Activated CD8-positive, alpha-beta memory T cell treated with anti-CD3 and anti-CD28 coated beads for 1 hour (primary cell): ENCODE measurements at places on chromosomes 13 and 19.

DNA sequence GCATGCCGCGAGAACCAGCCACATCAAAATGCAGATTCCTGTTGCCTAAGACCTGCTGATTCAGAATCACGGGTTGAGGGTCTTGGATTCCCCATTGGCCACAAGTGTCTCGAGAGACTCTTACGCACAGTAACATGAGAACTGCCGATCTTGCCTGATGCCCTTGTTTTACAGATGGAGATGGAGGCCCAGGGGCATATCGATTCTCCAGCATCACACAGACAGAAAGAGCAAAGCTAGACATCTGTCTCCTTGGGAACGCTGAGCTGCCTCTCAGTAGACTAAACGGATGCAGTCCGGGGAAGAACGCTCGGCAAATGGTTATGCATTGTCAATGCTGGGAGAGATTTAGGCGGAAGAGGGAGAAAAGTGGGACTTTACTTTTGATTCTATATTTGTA is 5.4 kb downstream of the NLRP12 start:
- DNase-seq: no peak

GRCh38 chr19:19256072-19256969 is 16.8 kb downstream of the TM6SF2 start:
- DNase-seq: no peak

GRCh38 chr19:46376241-46377153 is 29.6 kb downstream of the PPP5C start:
- no peak for DNase-seq

DNA sequence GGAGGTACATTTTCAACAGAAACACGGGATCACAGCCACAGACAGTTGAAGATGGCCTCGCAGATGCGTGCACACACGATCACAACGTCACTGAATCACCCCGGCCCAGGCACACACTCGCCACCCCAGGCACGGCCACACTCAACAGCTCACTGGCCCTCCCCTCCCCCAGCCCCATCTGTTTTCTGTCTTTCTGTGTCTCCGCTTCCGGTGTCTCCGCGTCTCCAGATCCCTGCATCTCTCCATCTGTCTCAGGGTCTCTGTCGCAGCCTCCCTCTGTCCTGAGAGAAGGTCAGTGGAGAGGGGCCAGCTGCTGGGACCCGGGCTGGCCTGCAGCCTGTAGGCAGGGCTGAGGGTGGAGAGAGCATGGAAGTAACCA is 3.8 kb upstream of the ATP1A3 start:
- DNase-seq: no peak

DNA sequence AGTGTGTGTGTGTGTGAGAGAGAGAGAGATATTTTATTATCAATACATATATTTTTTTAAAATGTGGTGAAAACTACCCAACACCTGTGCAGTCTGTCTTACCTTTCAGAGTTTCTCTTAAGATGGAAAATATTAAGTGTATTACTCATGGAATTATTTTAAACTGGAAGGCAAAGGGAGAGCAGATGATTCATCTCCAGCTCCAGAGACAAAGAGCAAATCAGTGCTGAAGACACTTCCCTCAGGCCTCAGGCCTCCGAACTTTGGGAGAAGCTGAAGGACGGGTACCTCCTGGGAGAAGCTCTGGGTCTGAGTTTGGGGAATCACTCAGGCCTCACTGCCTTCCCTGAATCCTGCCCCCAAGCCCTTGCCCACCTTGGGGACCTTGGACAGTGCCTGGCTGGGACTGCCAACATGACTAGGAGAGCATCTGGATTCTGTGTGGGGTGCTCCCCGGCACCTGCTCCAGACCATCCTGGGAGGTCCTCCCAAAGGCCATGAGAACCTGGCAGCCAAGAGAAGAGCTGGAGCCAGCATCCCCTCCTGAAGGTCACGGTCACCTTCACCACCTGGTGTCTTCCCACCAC is 170.4 kb upstream of the UBL3 start:
- no peak for DNase-seq

DNA sequence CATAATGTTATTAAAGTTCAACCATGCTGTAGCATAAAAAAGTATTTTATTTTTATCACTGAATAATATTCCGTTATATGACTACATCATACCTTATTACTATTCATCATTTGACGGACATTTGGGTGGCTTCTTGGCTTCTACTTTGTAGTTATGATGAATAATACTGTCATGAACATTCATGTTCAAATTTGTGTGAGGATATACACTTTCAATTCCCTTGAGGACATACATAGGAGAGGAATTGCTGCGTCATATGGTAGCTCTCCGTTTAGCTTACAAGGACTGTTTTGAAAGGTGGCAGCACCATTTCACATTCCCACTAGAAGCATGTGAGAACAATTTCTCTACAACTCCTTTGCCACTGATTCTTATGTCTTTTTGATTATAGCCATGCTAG is 910.8 kb upstream of the MIR17HG start:
- no peak for DNase-seq

DNA sequence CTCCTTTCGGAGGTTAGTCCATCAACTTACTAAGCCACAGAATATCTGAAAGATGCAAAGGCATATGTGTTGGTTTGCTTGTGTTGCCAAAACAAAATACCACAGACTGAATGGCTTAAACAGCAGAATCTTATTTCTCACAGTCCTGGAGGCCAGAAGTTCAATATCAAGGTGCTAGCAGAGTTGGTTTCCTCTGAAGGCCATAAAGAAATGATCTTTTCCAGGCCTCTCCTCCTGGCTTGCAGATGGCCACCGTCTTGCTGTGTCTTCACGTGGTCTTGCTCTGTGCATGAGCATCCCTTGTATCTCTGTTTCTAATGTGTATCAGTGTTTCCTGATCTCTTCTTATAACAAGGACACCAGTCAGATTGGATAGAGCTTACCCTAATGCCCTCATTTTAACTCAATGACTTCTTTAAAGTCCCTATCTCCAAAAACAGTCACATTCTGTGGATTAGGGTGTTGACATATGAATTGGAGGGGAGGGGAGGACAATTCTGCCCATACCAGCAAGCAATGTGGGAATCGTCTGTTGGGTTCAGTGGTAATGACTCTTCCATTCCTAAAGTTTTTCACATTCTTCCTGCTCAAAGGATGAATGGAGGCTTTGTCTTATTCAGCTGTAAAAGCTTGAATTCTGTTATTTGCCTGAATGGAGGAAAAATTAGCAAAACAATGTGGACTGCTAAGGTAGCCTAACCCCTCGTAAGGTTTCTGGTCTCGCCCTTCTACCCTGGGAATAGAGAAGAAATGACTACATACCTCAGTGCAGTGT is 715.7 kb downstream of the DIAPH3 start:
- no peak for DNase-seq

DNA sequence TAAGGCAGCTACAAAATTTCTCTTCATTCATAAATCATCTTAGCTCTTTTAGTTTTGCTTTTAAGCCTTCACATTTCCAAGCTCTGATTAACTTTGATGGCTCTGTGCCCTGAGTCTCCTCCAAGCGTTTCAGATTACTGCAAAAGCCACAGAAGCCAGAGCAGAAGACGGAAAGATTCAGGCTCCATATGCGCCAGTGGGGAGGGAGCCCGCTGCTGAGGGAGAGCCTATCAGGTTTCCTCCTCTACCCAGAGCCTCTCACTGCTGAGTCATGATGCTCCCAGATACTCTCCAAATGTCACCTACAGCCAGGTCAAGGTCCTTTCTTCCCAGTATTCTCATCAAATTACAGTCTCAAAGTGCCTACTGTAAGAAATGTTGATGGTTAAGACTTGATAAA is 193.6 kb downstream of the RAP2A start:
- no peak for DNase-seq

DNA sequence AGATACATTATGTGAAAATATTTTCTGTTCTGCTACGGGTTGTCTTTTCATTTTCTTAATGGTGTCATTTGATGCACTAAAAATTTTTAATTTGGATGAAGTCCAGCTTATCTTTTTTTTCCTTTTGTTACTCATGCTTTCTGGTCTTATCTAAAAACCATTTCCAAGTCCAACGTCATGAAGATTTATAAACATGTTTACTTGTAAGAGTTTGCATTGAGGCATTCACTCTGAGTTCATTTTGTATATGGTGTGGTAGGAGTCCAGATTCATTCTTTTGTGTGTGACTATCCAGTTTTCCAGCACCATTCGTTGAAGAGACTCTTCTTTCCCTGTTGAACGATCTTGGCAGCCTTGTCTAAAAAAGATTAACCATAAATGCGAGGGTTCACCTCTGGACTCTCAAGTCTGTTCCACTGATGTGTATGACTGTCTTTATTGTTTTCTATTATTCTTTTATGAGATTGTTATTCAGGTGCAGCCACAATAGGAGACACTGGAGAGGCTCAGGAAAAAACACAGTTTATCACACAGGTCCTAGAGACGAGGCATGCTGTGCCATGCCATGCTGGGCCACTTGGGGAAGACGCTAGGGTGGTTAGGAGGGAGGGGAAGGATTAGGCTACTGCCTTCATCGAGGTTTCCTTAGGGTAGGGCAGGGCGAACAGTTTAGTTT is 35.0 kb downstream of the NAA16 start:
- no peak for DNase-seq

GRCh38 chr13:111033172-111034130 is 81.7 kb upstream of the ARHGEF7 start:
- DNase-seq: no peak

DNA sequence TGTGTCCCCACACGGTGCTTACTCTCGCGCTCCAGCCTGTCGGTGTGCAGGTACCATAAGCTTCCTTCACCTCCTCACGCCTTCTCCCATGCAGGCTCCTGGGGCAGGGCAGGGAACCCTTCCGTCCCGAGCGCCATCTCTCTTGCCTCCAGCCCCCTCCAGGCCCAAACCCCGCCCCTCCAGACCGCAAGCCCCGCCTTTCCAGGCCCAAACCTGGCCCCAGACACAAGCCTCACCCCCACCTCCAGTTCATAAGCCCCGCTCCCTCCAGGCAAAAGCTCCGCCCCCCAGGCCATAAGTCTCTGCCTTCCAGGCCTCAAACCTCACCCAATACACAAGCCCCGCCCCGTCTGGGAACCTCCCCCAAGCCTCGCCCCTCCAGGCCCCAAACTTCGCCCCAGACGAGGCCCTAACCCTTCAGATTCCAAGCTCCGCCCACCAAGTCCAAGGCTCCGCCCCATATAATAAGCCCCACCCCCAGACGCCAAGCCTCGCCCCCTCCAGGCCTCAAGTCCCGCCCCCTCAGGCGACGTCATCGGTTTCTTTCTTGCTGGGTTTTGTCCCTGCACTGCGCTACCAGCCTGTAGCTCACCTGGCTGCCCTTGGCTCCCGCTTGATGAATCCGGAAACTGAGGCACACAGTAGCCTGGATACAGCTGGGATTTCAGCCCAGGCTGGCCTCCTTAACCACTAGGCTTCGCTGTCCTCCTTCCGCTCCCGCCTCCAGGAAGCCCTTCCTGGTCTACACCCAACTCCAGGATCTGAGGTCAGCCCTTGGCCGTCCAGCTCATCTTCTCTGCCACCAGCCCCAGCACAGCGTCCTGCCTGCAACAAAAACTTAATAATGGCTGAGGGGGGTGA is 16.1 kb downstream of the MKNK2 start:
- no peak for DNase-seq

GRCh38 chr13:106103779-106104178 is 431.7 kb downstream of the EFNB2 start:
- DNase-seq: no peak

- DNase-seq: no peak
These were observed 69.7 kb upstream of the C1QTNF9B start for GRCh38 chr13:23966691-23967615.

DNA sequence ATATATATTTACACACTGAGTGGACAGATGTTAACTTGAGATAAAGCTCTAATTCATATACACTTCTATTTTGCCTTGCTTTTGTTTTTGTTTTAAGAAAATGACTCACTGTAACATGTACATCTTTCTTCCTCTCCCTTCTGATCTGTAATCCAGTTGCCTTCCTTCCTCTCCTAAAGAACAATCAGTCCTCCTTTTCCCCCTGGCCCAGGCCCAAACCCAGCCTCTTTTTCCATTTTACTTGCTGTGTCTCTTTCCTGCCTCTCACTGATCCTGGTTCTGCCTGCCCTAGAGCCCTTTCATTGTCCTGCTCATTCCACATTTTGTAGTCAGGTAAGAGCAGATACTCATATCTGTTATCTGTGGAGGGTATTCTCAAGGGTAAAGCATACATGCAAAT is 50.8 kb downstream of the ZAR1L start:
- no peak for DNase-seq

GRCh38 chr13:85562282-85562681 is 236.9 kb downstream of the SLITRK6 start:
- DNase-seq: no peak

- no peak for DNase-seq
These were observed 2.7 kb downstream of the TPM4 start for GRCh38 chr19:16078759-16079707.

- DNase-seq: no peak
These were observed 59.7 kb upstream of the KL start for GRCh38 chr13:32956595-32956933.

DNA sequence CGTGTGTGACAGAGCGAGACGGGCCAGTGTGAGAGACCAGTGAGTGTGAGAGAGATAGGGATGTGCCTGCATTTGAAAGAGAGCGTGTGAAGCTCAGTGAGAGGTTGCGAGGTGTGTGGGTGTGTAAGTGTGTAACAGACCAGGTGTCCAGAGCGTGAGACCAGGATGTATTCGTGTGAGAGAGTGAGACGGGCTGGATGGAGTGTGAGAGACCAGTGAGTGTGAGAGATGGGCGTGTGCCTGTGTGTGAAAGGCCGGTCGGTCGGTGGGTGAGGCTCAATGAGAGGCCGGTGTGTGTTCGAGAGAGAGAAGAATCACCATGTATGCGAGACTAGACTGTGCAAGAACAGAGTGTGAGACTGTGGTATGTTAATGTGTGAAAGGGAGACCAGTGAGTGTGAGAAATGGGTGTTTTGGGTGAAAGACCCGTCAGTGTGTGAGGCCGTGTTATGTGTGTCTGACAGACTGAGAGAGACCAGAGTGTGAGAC is 679 bp downstream of the ZNF471 start:
- DNase-seq: no peak

GRCh38 chr13:43150369-43151207 is 127.2 kb downstream of the DNAJC15 start:
- DNase-seq: no peak

DNA sequence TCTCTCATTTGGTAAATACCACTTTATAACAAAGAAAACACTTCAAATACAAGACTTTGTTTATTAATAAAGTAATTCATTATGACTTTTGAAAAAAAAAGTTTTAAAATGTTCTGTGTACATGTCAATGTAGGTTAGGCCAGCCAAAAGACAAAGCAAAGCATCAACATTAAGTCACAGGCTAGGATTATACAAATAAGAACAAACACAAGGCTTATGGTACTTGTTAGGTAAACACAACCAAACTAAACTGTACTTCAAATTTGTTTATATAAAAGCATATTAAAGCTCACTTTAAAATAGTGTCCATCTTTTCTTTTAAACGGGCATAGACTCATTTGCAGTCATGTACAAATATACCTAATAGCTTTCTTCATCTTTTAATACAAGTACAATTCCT is 86.6 kb downstream of the ZDHHC20 start:
- DNase-seq: no peak

GRCh38 chr19:23440207-23440606 is 44.9 kb upstream of the ZNF91 start:
- no peak for DNase-seq
